ENCODE measurements at places on chromosomes 13 and 19. TPM values are rescaled to one million over a fixed set of nuclear protein-coding genes. Genes with fewer than 3 reads are reported as not detected.

GRCh38 chr13:95579303-95579702, 26.8 kb downstream of the CLDN10 start:
- DNase-seq = no peak

DNA sequence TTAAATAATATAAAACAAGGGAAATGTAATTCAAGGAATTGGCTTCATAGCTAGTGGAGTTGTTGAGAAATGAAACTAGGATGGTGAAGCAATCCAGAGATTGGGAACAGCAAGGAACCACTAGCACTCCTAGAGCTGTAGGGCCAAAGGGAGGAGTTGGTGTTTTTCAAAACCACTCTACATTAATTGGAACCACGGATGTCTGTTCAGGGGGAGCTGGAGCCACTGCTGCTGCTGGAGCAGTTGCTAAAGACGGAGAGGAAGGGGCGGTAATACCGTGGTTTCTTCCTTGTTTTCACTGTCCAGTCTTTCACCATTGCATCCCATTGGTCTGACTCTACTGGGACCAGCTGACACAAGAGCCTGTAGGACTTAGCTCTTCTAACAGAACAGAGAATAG, 8.5 kb downstream of the DNAJC15 start:
- DNase-seq = no peak

GRCh38 chr13:21849323-21849722, 178.4 kb downstream of the FGF9 start:
- no peak for DNase-seq

- no peak for DNase-seq
Observed at GRCh38 chr13:30235216-30235615, 72.1 kb downstream of the KATNAL1 start.

- DNase-seq = no peak
Observed at GRCh38 chr13:30829145-30829832, 76.8 kb upstream of the MEDAG start.

Gene ZNF723
- not detected for total RNA-seq

Gene KIR3DL1
- total RNA-seq = not detected

DNA sequence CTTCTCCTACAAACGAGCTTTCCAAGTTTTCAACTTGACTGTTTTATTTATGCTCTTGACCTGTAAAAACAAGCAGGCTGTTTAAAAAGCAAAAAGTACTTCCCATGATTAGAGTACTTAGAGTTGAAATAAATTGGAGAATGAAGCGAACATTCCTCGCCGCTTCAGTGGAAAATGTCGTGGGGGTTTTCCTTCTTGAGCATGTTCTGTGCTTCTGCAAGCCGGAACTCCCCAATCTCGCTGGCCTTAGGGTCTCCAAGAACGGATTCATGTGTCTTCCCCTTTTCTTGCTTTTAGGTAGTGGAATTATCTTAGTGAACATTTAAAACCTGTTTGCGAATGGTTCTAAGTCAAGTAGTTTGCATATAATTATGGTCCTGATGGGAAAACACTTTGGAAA, 103.6 kb upstream of the ZNF536 start:
- no peak for DNase-seq

Gene FCAR
- total RNA-seq = not detected

Gene GAS6
- 71.5 TPM for total RNA-seq

Gene MTMR6
- 11.0 TPM for total RNA-seq

DNA sequence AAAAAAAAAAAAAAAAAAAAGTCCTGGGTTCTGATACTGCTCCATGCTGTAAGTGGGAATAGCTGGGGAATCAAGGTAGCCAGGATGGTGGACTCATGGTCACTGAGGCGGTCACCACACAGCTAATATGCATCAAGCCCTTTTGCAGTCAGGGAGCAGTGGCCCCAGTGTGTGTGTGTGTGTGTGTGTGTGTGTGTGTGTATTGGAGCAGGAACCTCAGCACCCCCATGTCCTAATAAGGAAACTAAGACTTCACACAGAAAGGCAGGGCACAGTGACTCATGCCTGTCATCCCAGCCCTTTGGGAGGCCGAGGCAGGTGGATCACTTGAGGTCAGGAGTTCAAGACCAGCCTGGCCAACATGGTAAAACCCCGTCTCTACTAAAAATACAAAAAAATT, 12.0 kb downstream of the B3GNT3 start:
- no peak for DNase-seq

- no peak for DNase-seq
Observed at GRCh38 chr19:5645409-5645808, 22.5 kb downstream of the SAFB start.
